ENCODE measurements at places on chromosomes 2 and 18.
A peak's percentile ranks its signal among the peaks of the same experiment; 100 is the strongest.

DNA sequence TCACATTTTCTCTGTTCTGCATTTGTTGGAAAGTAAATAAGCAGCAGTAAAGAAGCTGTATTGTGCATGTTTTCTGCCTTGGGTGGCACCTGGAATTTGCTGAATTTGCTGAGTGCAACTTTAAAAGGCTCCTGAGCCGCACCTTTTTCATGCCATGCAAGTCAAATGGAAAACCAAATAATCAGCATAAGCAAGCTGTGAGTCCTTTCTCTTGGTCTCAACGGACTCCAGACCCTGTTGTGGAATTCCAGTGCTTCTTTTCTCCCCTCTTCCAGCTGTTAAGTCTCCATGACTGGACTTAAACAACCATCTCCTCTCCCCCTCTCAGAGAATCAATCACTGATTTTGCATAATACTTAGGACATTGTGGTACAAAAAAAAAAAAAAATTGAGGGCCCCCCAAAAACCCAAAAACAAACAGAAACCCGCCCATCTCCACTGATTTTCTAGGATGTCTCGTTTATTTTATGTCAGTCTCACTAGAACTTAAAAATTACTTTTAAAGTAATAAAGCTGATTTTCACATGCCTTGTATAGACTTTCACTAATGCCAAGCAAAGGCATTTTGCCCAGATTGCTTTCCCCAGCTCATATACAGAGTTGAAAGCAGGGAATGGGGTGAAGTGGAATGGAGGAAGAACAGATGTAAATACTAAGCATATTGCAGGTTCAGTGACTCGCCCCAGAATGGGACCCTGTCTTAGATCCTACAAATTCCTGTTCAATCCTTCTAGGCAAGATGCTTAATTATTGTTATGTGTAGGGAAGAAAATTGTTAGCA is 5.1 kb upstream of the CETN1 start:
- DNase-seq: no peak

DNA sequence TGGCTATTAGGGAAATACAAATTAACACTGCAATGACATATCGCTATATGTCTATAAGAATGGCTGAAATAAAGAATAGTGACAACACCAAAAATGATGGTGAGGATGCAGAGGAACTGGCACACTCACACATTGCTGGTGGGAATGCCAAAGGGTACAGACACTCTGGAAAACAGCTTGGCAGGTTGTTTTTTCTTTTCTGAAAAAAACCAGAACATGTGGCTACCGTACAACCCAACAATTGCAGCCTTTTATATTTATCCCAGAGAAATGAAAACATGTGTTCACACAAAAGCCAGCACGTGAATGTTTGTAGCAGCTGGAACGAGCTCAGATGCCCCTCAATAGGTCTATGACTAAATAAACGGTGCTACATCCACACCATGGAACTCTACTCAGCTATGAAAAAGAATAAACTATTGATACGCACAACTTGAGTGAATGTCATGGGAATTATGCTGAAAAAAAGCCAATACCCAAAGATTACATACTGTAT is 45.9 kb downstream of the KCNE4 start:
- DNase-seq: no peak

DNA sequence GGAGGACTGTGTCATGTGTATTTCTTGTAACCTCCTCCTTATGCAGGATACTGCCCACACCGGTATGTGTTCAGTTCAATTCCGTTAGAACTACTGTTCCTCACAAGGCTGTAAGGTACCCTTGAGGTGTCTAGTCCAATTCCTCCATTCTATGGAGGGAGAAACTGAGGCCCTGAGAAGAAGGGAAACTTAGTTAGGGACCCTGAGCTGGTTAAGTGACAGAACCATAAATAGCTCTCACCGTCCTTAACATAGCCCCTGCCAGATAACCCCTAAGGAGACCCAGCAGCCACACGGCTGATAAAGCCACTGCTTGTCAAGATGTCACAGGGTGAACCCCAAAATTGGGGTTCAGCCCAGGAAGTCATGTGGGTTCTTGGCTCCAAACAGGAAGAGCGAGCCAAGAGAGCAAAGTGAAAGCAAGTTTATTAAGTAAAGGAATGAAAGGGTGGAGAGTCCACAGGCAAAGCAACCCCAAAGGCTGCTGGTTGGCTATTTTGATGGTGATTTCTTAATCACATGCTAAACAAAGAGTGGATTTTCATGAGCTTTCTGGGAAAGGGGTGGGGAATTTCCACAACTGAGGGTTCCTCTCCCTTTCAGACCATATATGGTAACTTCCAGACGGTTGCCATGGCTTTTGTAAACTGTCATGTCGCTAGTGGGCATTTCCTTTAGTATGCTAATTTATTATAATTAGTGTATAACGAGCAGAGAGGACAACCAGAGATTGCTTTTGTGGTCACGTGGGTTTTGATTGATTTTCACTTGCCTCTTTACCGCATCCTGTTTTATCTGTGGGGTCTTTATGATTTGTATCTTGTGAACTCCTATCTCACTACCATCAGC is 83.4 kb upstream of the RTN4 start:
- DNase-seq: peak; percentile 85

DNA sequence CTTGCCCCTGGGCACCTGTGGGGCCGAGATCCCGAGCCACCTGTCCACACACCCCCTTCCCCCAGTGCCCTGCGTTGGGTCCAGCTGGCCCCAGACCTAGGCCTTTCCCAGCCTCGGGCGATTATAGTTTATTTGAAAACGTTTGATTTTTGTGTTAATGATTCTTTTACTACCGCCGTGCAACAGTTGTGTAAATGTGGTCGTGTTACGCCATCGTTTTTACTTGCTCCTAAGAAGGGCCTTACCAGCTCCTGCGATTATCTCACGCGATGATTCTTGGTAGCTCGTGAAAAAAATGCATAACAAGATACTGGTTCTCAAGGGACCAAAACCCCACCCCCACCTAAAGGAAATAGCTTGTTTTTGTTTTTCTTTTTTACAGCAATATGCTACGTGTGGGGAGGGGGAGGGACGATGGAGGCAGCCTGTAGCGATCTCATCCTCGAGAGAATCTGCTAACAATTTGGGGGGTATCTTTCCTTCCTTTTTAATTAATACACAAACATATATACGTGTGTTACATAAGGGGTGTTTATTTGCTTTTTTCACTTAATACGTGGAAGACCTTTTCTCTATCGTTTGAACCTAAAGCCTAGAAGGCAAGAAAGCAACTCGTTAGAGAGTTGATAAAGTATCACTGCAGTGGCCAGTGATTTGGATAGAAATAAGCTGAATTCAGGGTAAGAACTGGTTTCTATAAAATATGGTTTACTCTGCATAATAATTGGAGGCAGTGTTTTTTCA is 1.0 kb downstream of the ZDBF2 start:
- peak; percentile 45 for DNase-seq

DNA sequence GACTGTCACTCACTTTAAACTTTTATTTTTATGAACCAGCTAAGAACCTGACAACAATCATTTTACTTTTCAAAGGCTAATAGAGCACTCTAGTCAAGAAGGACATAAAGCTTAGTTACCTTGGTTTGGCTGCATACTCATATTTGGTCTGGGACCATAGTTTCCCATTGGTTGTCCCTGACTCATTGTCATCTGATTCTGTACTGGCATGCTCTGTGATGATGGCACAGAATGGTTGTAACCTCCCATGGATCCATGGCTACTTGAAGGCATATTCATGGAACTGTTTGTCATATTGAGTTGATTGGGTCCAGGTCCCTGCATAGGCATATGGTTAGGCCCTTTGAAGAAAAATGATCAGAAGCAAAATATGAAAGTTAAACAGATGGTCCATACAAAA is 37.9 kb downstream of the SS18 start:
- peak; percentile 4 for DNase-seq

DNA sequence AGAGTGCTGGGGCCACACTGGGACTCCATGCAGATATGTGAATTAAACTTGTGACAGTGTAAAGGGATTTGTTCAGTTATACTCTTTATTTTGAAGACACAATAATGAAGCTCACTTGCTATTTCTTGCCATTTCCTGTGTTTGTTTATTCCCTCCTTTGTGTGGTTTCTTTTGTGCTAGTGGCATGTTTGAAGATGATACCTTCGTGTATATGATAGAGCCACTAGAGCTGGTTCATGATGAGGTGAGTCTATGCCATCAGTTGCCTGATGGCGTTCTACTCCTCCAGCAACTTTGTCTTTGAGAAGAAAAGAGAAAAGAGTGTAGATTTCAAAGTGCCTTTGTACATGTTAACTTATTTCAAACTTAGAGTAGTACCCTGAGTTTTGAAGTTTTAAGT is 99.2 kb upstream of the FAM237A start:
- no peak for DNase-seq

DNA sequence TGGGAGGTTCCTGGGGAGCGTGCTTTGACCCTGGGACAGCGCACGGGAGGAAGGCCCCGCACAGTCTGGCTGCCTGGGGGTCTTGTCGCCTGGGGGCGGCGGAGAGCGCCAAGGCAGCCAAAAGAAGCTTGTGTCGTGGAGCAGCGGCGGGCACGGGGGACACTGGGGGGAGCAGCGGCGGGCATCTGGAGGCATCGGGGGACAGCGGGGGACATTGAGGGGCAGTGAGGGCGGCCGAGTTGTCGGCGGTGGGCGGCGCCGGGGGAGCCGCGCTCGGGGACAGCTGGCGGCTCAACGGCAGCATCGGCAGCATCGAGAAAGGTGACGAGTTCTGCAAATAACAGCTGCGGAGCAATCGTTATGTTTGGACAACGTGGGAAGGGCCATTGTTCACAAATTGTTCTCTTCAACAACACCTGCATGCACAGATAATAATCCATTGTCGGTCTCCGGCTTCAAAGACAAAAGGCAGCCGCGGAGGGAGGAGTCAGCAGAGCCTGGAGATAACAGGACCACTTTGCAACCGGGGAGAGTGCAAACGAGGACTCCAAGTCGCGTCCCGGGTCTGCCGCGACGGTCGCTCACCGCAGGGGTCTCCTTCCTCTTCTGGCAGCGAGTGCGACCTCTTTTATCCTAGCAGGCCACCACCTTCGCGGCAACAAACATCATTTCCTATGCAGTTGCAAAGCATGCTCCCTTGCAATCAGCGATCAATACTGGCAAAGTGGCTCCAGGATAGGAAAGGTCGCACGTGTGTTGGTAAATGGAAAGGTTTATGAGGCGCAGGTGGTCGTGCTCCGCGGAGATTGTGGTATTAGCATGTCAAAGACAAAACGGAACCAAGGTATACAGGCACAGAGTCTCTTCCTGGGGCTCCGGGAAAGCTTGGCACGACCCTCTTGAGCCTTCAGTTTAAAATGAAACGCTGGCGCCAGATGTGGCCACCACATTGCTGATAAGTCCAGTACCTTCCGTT is 132.3 kb upstream of the DLX2 start:
- peak; percentile 23 for DNase-seq

DNA sequence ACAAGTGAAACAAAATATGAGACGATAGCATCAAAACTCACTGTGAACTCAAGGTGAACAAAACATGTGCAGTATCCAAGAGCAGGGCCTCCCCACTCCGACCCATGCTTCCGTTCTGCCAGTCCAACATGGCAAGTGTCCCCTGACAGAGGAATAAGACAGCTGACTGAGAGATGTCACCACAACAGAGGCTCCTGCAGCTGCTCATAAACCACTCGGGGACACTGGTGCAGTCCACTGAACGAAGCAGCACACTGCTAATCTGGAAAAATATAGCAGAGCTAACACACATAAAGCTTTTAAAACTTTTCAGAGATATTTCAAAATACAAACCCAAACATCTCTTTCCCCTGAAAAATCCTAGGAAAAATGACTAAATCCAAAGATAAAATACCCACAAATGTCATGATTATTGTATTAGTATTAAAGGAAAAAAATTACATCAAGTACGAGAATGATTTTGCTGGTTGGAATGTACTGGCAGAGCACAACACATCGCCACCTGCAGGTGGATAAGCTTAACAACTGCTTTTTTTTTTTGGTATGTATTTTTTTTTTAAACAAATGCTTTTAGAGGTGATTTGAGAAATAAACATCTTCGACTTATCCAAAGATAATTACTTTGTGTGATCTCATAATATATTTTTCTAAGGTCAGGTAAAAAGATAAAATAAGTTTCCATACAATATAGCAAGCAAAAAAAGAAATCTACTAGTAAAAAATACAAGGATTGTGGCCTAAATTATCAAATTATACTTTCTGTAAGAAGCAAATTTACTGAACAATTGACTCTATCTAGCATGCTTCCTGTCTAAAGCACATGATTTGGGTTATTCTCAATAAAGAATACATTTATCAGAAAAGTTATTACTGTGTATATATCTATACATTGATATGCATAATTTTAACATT is 18.6 kb downstream of the THADA start:
- peak; percentile 67 for DNase-seq

- no peak for DNase-seq
Observed at GRCh38 chr2:239277401-239278085, 123.3 kb downstream of the HDAC4 start.

GRCh38 chr18:53093636-53094035 is 753.6 kb downstream of the DCC start:
- no peak for DNase-seq

DNA sequence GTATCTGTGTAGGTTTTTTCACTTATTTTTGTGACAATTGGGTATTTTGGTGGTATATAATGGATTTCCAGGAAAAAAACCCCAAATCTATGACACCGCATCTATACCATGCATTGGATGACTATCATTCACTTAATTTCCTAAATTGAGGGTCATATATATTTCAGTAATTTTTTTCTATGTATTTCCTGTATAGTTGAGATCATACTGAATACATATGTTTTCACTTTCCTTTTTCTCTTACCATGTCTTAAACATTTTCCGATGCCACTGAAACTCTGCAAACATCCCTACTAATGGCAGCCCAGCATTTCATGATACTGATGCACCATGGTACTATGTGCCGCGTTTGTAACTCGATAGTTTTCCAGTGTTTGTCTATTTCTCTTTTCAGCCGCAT is 40.4 kb downstream of the CDKL4 start:
- no peak for DNase-seq

- DNase-seq: no peak
Observed at GRCh38 chr2:227826019-227826521, 12.4 kb downstream of the CCL20 start.

DNA sequence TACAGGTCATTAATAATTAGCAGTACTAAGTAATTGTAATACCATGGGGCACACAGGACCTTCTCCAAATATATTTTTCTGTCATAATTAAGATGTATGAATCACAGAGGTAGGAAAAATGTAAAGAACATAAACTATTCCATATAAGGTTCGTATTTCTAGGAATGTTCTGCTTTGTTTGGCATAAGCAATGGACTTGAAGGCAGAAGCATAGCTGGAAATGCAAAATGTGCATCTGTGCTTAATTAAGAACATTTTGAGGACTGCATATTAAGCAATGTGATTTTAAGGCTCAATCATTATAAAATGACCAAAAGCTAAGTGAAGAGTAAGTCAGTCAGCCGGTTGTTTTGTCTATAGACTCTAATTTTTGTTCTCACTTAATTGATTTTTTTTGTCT is 123.2 kb downstream of the RBM43 start:
- no peak for DNase-seq

DNA sequence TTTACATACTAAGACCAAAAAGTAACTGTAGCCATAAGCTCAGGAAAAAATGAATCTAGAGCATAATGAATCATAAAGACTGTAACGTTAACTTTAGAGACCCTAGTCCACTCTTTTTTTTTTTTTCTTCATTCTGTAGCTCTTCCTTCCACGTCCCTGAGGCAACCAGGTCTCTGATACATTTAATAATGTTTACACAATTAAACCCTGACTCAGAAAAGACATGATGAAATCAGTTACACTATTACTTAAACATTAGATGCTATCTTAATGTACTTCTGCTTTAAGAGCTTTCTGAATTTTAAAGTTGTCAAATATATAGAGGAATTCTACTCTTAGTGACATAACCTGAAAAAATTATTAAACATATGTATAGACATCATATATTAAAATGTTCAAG is 1121.5 kb upstream of the DDX18 start:
- DNase-seq: no peak

All from EL (cell line).